ENCODE measurements at places on chromosomes 5 and 9. TPM values are rescaled to one million over a fixed set of nuclear protein-coding genes. Genes with fewer than 3 reads are reported as not detected.

DNA sequence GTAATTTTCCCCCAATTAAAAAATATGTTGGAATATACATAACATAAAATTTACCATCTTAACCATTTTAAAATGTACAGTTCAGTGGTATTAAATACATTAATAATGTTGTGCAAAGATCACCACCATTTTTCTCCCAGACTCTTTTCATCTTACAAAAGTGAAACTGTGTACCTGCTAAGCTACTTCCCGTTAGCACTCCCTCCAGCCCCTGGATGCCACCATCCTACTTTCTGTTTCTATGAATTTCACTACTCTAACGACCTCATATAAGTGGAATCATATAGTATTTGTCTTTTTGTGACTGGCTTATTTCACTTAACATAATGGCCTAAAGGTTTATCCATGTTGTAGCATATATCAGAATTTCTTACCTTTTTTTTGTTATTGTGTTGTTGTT is 112.9 kb downstream of the HSPA4 start:
- H3K4me1 ChIP-seq = no peaks in the 10 kb centered on the region
- H3K36me3 ChIP-seq = no peaks in the 10 kb centered on the region
- DNase-seq = no peak
- H3K27ac ChIP-seq = no peak overlapping the region
- no peak overlapping the region for H3K4me3 ChIP-seq

- DNase-seq = no peak
- no peaks in the 10 kb centered on the region for H3K4me1 ChIP-seq
- no peaks in the 10 kb centered on the region for H3K27me3 ChIP-seq
- no peak overlapping the region for H3K27ac ChIP-seq
Measured at GRCh38 chr9:90880669-90881068, 79.0 kb downstream of the SYK start.

DNA sequence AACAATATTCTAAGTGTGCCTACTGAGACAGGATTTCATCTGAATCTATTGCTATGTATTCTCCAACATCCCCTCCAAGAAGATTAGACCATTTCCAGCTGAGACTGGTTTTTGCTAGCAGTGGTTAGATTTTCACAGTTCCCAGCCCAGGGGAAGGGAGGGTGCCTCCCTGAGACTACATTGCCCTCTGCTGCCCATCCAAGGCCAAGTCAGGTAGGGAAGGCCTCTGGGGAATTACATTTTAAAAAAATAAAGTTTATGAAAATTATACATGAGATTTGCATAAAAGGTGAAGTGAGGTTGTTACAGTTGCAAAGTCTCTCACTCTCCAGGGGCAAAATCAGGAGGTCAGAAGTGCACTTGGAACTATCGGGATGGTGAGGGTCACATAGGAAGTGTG is 28.0 kb upstream of the SYK start:
- no peak for DNase-seq
- H3K27ac ChIP-seq = no peak overlapping the region
- H3K4me3 ChIP-seq = no peak overlapping the region

DNA sequence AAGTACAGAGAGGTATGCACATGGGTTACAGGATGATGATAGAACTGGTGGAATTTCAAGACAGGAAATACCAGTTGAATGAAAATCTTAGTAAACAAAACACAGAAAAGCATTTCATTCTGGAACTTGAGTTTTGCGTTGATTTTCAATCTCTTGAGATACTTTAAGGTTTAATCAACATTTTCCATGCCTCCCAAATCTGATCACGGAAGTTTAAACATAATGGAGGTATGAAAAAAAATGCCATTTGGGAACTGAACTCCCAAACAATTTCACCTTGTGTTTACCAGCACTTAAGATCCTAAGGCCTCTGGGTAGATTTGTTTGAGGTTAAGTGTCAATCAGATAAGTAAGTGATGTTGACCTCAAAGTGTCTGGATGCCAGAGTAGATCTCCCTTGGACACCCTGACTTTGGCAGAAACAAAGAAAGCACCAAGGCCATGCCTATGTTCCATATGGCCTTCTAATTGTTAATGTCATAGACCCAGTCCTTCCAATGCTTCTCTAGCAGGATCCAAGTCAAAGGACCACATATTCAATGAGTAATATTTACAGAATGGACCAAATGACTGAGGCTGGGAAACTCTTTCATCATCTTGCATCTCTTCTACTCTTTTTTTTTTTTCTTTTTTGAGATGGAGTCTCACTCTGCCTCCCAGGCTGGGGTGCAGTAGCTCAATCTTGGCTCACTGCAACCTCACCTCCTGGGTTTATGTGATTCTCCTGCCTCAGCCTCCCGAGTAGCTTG is 216.9 kb downstream of the ARRDC3 start:
- DNase-seq = no peak
- H3K27ac ChIP-seq = no peak overlapping the region
- H3K4me3 ChIP-seq = no peak overlapping the region
- no peaks in the 10 kb centered on the region for H3K36me3 ChIP-seq
- H3K27me3 ChIP-seq = no peaks in the 10 kb centered on the region

DNA sequence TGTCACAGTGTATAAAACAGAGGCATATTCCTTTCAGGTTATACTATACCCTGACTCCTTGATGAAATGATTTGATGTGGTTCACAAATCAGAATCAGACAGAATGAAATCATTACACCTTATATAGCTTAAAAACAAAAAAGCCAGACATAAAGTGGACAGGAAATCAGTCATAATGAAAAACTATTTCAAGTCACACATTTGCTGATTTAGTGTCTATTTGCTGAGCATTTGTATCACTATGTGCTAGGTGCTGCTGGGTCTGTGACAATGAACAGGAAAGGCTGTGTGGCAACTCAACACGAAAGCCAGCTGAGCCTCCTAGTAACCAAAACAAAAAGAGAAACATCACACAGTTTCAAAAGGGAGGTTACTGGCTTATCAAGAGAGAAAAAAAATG is 194.0 kb downstream of the EFNA5 start:
- no peaks in the 10 kb centered on the region for H3K36me3 ChIP-seq
- no peak for DNase-seq
- H3K4me1 ChIP-seq = no peaks in the 10 kb centered on the region
- no peak overlapping the region for H3K4me3 ChIP-seq
- H3K27me3 ChIP-seq = no peaks in the 10 kb centered on the region

DNA sequence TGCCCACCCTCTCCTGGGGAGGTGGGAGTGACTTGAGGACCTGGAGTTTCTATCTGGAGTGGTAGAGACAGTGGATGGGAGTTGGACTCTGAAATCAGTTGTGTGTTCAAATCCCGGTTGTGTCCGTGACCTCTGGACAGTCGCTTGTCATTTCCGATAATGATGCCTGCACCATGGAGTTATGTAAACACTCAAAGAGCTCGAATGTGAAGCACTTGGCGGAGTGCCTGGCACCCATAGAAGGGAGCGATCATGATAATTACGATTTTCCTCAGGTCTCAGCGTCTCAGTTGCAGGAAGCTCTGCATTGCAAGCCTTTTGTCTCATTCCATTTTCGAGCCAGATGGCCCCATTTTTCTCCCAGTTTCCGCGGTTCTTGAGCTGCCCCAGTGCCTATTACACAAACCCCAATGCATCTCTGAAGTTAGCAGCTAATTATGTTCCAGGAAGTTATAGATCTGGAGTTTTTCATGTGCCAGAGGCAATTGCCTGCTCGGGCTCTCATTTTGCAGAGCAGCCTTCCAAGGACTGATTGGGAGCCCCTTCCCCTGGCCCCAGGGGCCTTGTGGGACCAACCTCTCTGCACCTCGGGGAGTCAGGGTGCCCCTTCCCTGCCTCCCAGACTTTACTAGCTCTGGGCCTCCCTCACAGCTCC is 175.5 kb upstream of the MVB12B start:
- no peaks in the 10 kb centered on the region for H3K36me3 ChIP-seq
- no peaks in the 10 kb centered on the region for H3K4me1 ChIP-seq
- no peak overlapping the region for H3K4me3 ChIP-seq

GRCh38 chr5:129410488-129410887 is 49.6 kb upstream of the ADAMTS19 start:
- no peak overlapping the region for H3K27ac ChIP-seq
- H3K36me3 ChIP-seq = no peaks in the 10 kb centered on the region
- no peaks in the 10 kb centered on the region for H3K4me1 ChIP-seq
- no peak for DNase-seq

- H3K4me1 ChIP-seq = no peaks in the 10 kb centered on the region
- H3K27ac ChIP-seq = no peak overlapping the region
- no peak overlapping the region for H3K4me3 ChIP-seq
- H3K27me3 ChIP-seq = no peaks in the 10 kb centered on the region
- H3K36me3 ChIP-seq = peaks cover 3% of the 10 kb centered on the region
Measured at GRCh38 chr5:37045703-37046102, 169.1 kb downstream of the NIPBL start.

DNA sequence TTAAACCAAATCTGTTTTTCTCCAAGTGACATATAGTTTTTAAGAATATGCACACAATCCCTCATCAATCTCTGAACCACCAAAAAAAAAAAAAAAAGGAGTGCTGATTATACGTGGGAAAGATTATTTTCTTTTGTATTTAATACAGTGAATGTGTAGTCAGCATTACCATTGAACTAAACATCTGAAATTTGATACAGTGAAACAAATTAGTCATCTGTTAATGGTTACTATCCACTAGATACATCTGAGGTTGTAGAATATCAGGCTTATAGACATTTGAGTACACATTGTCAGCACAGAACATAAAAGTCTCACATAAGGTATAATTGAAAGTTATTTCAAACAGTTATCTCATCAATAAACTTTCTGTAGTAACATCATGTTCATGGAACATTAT is 87.0 kb downstream of the SLF1 start:
- H3K36me3 ChIP-seq = no peaks in the 10 kb centered on the region
- no peak overlapping the region for H3K27ac ChIP-seq
- H3K4me3 ChIP-seq = no peak overlapping the region
- H3K27me3 ChIP-seq = no peaks in the 10 kb centered on the region
- no peaks in the 10 kb centered on the region for H3K4me1 ChIP-seq
- no peak for DNase-seq

GRCh38 chr5:50553560-50553984 is 112.5 kb upstream of the EMB start:
- H3K4me1 ChIP-seq = no peaks in the 10 kb centered on the region
- no peaks in the 10 kb centered on the region for H3K27me3 ChIP-seq
- DNase-seq = no peak
- no peaks in the 10 kb centered on the region for H3K36me3 ChIP-seq

GRCh38 chr5:89759802-89760201 is 649.8 kb downstream of the CETN3 start:
- H3K36me3 ChIP-seq = no peaks in the 10 kb centered on the region
- no peak overlapping the region for H3K27ac ChIP-seq
- peaks cover 6% of the 10 kb centered on the region for H3K4me1 ChIP-seq
- no peak for DNase-seq

- no peak overlapping the region for H3K27ac ChIP-seq
- H3K36me3 ChIP-seq = no peaks in the 10 kb centered on the region
- no peak overlapping the region for H3K4me3 ChIP-seq
- H3K4me1 ChIP-seq = no peaks in the 10 kb centered on the region
- no peaks in the 10 kb centered on the region for H3K27me3 ChIP-seq
Measured at GRCh38 chr5:15835514-15835913, 335.5 kb downstream of the FBXL7 start.

- DNase-seq = no peak
- H3K4me1 ChIP-seq = peaks cover 4% of the 10 kb centered on the region
- no peaks in the 10 kb centered on the region for H3K36me3 ChIP-seq
Measured at GRCh38 chr5:56077796-56078233, 83.1 kb upstream of the IL6ST start.

- no peaks in the 10 kb centered on the region for H3K36me3 ChIP-seq
- no peak overlapping the region for H3K4me3 ChIP-seq
- peak overlapping the region; percentile 54 for H3K27ac ChIP-seq
- no peaks in the 10 kb centered on the region for H3K27me3 ChIP-seq
- peak; percentile 52 for DNase-seq
Measured at GRCh38 chr5:143006501-143006900, 236.3 kb downstream of the ARHGAP26 start.

AK3 gene
- 270 TPM for total RNA-seq

DBH gene
- total RNA-seq = not detected

TMEM252 gene
- total RNA-seq = not detected

THOC3 gene
- 16.9 TPM for total RNA-seq

C9 gene
- not detected for total RNA-seq

SLC27A6 gene
- total RNA-seq = not detected

FGD3 gene
- 0.94 TPM for total RNA-seq

SLC36A3 gene
- not detected for total RNA-seq

SIT1 gene
- not detected for total RNA-seq

ANKRD33B gene
- 2.2 TPM for total RNA-seq
